ENCODE measurements at places on chromosomes 3 and 15.

- DNase-seq = peak; percentile 8
Measured at GRCh38 chr15:71469413-71469812, 340.9 kb upstream of the NR2E3 start.

DNA sequence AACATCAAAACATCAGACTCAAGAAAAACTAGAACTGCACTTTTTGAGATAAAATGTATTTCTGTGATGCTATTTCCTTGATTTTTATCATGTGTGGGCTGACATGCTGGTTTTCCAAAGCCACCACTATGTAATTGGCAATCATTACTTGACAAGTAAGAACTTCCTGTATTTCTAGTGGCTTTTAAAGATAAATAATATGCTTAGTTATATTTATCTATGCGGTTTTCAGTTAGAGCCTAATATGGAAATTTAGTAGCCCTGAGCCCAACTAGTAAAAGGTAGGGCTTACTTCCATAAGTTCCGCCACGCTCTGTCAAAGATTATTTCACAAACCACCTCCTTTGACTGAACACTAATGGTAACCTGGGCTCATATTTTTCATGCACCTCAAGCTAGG is 91.6 kb downstream of the PPARG start:
- DNase-seq = no peak

- no peak for DNase-seq
Measured at GRCh38 chr3:31263897-31264296, 268.8 kb upstream of the STT3B start.

DNA sequence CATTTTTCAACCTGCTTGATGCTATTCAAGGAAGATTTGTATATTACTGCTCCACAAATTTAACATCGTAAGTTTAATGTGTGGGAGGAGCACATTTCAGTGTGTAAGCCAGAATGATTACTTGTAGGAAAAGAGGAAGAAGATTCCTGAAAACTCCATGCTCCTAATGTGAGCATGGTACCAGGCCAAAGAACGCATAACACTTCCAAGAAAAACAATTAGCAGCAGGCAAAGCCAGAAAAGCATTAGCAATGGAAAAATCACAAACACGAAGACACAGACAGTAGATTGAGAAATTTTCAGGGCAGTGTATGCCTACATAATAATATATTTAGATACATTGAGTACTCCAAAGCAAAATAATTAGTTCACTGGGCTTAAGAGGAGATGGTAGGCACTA is 96.6 kb upstream of the CBLB start:
- no peak for DNase-seq

DNA sequence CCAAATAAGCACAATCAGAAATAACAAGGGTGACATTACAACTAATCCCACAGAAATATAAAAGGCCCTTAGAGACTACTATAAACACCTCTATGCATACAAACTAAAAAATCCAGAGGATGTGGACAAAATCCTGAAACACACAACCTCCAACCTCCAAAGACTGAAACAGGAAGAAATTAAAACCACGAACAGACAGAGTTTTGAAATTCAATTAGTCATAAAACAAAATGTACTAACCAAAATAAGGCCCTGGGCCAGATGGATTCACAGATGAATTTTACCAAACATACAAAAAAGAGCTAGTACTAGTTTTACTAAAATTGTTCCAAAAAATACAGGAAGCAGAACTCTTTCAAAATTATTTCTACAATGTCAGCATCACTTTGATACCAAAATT is 1043.6 kb downstream of the DIPK2A start:
- no peak for DNase-seq

DNA sequence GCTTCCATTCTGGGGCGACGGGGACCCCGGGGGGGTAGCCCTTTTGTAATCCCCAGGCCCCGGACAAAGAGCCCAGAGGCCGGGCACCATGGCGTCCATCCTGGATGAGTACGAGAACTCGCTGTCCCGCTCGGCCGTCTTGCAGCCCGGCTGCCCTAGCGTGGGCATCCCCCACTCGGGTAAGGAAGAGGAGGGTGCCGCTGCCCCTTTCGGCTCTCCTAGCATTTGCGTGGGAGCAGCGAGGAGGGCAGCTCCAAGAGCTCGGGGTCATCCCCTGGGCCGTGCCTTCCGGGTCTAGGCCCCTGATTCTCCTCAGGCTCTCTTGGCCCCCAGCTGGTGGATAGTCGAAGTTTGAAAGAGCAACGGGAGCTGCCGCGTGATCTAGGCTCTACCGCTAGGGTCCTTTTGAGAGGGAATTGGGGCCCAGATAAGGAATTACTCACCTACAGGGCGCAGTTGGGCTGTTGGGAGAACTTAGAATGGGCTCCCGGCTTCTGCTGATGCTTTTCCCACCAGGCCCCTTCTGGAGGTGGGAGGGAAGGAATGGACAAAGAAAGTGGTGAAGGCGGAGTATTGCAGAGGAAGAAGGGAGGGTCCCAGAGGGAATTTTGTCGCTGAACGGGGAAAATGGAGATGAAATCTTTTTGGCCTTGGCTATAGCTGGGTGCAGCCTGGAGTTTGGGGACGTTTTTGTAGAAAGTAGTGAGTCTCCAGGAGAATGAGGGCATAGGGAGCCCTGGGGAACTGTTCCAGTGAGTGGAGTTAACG is 615 bp downstream of the VPS18 start:
- peak; percentile 72 for DNase-seq

DNA sequence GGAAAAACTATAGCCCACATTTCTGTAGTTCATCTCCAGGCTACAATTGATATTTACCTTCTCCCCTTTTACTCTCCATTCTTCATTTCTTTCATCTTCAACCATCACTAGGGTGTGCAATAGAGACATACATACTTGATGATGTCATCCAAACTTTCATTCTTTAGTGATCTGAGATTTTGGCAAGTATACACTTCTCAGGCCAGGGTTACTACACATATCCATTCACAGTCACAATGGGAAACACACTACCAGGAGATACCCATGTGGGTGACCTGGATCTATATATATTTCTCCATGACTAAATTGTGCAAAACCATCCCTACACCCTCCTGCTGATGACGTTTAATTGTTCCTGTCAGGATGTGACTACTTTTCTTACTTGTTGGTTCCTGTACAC is 769.5 kb upstream of the DPPA4 start:
- no peak for DNase-seq

DNA sequence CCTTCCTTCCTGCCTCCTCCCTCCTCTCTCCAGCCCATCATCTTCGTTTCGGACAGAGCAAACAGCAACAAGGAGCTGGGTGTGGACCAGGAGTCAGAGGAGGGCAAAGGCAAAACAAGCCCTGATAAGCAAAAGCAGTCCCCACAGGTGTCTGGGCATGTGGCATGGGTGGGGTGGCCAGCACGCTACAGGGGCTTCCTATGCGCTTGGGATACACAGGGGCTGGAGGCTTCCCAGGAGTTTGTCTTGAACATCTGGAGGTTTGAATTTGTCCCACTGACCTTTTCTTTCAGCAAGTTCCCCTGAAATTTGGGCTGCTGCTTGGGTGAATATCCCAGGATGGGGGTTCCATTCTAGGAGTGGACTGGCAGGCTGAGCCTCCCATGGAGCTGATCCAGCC is 48.9 kb downstream of the CAPN3 start:
- no peak for DNase-seq

DNA sequence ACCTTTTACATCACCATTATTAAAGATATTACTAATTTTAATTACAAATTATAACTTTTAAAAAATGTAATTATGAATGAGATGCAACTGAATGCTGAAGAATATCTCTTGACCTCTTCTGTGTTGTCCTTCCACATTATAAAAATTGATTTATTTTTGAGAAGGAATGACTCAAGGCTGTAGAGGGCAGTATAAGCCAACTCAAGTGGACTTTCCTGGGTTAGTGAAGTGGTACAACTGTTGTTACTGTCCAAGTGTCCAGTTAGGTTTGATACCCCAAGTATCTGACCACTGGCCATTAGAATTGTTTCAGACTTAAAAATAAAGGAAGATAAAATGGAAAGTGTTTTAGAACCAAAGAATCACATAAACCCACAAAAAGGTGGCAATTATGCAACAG is 51.9 kb downstream of the BBX start:
- peak; percentile 24 for DNase-seq

- peak; percentile 18 for DNase-seq
Measured at GRCh38 chr3:71581457-71582035, 2.0 kb downstream of the FOXP1 start.

DNA sequence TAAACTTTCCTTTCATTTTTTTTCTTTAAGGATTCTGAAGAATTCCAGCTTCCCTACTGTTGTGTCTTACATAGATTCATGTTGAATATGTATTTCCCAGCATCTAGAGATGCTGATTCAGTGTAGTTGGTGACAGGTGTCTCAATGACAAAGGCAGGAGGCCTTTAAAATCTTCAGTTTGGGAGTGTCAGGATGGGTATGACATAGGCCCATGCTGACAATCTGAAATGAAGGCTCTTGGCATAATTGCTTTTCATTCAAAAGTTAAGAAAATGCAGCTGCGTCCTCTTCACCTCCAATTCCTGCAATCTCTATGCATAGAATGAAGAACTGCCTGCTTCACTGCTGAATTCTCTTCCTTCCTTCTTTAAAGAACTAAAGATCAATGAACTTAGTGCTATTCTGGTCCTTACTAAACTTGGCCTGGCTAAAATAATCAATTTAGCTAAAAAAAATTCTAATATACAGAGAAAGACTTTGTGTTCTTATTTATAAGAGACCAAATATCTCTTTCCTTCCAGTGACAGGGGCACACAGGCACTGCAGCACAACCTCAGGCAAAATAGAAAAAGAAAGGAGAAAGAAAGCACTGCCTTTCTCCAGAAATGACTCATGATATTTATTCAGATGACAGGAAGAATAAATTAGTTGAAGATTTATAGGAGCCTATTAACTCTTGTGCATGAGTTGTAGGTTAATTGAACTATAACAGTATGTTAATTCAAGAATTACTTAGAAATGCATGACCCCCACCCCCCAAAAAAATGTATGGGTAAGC is 152.6 kb upstream of the GBE1 start:
- no peak for DNase-seq

- DNase-seq = no peak
Measured at GRCh38 chr3:105006164-105006563, 360.5 kb upstream of the ALCAM start.

DNA sequence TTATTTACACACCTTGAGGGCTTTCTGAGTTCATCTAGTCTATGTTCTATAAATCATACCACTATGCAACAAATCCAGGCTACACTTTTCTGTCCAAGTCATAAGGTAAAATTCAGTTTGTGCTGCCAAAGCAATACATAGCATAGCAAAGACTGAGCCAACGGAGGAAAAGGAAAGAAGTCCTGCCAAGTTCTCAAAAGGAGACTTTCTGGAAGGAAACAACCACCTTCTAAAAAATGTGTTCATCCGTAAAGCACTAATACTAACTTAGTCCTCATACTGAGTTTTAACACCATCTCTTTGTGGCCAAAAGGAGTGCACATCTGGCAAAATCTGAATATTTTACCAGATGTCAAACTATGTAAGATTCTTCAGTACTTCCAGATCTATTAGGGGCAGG is 620.2 kb downstream of the RBMS3 start:
- DNase-seq = no peak
